ENCODE measurements at places on chromosomes 1 and 21.

- no peak for DNase-seq
Measured at GRCh38 chr1:28078680-28079626, 9.5 kb downstream of the EYA3 start.

- DNase-seq: no peak
Measured at GRCh38 chr1:244296003-244296402, 155.7 kb downstream of the ADSS2 start.

DNA sequence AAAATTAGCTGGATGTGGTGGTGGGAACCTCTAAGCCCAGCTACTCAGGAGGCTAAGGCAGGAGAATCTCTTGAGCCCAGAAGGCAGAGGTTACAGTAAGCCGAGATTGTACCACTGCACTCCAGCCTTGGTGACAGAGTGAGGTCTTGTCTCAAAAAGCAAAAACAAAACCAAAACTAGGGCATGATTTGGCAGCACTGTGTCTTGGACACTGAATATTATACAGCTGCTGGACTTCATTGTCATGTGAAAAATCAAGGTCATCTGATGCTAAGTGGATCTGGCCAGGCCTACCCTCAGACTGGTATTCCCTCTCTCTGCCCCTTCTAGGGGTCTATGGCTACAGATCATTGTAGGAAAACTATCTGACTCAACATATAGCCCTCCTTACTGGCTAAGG lies 55.2 kb upstream of the MRPS6 start:
- DNase-seq: no peak

GRCh38 chr1:226479474-226479873 lies 69.1 kb upstream of the STUM start:
- DNase-seq: no peak

DNA sequence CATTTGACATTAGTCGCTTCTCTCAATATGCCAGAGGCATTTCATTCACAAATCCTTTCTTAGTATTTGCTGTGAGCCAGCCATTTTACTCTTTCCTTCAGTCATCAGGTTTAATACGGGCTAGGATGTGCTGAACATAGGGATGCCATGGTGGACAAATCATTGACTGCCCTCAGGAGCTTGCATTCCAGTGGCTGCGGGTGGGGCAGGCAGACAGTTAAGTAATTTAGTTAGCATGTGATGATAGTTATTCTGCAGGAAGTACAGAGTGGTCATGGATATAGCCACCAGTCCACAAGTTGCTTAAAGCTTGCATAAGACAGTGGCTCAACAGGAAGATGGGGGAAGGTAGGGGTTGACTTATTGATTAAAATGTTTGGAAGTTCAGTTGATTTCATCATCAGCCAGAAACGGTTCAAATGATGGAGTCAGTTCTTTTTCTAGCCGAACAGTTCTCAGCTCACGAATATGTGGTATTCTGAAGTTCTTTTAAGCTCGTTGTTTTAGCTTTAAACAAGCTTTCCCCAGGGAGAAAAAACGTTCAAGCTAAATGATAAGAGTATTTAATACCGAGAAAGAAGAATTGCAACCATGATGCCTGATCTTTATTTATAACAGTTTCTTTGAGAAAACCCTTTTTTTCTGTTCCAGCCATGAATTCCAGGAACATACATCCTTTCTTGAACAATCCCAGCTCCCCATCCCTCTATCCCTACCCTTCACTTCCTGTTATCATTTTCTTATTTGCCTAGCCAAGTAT lies 1.4 kb downstream of the SLC22A15 start:
- DNase-seq: no peak

DNA sequence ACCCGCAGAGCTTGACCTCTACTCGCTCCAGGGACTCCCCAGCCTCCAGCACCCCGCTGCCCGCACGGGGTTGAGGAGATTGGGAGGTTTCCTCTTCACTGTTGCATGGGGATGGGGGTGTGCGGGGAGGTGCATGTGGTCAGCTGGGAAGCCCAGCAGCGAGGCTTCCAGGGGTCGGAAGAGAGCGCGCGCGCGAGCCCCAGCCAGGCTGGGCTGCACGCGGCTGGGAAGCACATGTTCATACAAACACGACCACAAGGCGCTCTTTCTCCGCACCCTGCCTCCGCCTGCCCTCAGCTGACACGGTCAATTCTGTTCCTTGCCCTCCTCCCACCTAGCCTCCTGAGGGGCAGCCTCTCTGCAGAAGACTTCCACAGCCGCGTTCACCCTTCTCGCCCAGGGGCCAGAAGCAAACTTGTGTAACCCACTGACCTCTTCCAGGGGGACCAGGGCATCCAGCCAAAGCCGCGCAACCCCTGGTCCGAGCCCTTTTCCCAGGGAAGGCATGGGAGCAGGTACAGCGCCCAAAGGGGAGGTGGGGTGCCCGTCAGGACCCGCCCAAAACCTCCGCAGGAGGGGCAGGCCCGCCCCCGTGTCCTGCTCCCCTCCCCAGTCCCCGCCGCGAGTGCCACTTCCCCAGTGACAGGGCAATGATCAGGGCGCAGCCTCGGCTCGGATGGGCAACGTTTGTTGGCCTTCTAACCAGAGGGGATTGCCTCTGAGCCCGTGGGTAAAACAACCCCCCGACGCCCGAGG lies 1.3 kb downstream of the COL24A1 start:
- DNase-seq: no peak

DNA sequence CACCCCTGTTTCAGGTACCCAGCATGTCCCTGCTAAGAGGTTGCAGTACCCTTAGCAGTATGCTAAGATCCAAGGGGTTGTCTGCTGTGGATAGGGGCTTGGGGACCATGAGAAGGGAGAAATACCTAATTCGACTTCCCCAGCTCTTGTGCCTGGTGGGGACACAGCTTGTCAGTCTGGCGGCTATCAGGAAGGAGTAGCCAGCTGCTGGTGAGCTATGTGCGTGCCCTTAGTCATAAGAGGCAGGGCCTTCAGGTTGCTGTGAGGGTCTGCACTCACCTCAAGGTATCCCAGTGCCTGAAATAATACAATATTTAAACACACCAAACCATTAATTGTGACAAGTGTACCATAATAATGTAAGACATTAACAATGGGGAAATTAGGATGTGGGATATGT lies 205.1 kb upstream of the SGIP1 start:
- DNase-seq: no peak

DNA sequence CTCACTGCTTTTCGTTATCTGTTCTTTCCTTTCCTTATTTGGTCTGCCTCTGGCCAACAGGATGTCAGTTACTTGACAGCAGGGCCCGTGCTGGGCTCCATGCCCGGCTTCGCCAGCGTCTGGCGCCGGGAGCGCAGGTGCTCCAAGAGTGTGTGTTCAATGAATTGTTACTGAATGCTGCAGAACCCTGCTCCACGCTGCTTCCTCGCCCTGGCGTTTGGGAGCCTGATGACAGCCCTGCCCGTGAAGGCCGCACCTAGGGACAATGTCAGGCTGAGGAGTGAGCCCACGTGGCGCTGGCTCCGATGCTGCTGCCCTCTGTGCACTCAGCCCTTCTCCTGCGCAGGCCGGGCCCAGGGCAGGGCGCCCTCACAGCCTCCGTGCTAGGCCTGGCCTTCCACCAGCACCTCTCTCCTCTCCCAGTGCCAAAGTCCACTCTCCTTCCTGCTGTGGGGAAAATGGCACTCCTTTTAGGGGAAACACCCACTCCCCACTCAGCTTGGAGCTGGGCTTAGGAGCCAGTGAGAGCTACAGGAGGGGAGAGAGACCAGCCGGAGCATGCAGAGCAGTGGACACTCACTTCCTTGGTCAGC lies 51.4 kb downstream of the ACBD3 start:
- no peak for DNase-seq

- DNase-seq: no peak
Measured at GRCh38 chr1:11338284-11338924, 65.4 kb downstream of the UBIAD1 start.

GRCh38 chr1:246805135-246805716 lies 81.0 kb downstream of the SCCPDH start:
- DNase-seq: no peak

DNA sequence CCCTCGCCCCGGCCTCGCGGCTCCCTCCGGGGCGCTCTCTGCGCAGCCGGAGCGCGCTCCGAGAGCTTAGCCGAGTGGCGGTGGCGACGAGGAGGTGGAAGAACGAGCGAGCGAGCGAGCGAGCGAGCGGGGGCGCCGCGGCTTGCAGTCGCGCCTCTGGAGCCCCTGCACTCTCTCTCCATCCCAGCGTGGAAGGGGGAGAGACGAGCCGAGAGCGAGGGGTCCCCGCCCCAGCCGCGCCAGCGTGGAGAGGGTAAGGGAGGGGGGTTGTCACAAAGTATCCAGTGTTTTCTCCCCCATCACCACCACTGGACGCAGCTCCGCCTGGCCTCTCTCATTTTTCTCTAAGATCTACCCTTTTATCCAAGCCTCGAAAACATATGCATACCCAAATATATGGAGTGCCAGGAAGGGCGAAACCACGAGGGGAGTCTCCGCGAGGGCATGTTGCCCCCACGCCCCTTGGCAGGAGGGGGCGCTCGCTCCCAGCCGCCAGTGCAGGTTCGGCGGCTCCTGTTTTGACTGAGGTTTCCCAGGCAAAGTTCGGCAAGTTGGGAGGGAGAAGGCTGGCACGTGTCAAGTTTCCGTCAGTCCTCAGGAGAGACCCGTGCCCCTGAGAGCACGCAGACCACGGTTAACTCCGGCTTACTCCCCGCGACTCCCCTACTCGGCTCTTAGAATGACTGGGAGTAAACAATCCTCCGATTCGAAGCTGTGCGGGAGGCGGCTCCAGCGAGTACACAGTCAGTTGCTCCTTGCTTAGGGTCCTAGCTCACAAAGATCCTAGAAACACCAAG lies 569 bp upstream of the DAB1 start:
- no peak for DNase-seq

DNA sequence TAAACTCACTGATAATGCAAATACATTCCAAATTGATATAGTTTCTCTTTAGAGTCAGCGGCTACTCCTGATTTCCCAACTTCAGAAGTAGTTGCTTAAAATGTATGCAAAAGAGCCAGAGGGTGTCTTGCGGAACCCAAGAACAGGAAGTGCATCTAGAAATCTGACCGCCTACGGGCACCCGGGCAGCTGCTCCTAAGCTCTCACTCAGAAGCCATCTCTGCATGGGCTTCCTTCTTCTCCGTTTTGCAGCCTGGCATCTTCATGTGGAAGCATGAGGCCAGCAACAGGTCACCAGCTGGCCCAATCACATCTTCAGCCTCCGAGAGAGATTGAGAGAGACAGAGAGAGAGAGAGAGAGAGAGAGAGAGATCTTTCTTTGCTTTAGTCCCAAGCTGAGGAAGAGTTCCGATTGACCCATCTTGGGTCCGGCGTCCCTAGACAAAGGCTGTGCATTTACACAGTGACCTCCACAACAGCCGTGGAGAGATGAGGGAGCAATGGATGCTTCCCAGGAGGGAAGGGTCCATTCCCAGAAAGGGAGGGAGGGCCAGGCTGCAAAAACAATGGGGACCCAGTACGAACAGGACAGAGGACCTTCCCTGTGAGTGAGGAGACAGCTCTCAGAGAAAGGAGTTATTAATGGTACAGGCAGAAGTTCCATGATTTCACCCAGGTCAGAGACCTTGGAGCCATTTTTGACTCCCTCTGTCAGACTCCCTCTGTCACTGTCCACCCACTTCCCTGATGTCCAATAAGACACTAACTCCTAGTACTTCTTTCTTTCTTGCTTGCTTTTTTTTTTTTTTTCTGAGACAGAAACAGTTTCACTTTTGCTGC lies 28.2 kb upstream of the SLC30A1 start:
- DNase-seq: no peak

DNA sequence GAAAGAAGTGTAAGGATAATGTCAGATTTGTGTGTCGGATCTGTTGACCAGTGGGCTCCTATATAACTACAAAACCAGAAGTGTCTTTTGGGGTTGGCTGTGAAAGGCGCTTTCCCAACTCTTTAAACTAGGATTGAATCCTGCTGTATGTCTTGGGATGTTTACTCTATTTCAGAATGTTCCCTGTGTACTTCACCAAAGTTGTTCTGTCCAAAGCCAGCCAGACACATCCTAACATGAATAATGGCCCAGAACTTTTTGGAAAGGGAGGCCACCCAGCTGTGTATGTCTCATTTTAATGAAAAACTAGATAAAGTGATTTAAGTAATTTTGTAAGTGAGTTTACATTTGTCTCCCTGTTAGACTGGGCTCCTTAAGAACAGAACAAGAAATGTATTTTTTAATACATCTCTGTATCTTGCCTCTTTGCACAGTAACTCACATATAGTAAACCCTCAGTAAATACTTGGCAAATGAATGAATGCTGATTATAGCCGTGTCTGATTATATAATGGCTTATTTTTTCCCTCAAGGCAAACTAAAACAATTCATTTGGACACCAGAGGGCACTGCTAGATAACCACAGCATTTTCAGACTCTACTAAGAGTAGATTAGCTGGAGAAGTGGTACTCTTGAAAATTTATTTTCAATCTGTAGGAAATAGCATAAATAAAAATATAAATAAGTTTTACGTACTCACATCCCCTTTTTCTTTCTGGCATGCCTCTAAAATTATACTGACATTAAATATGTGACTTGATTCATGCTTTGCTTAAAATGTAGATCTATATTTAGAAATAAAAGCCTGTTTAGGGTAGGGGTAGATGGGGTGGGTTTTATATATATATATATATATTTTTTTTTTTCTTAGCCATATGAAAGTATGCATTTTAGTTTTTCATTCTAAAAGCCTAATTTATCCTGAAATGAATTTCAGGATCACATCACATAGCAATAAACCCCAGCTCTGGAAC lies 23.8 kb downstream of the TSEN15 start:
- no peak for DNase-seq

DNA sequence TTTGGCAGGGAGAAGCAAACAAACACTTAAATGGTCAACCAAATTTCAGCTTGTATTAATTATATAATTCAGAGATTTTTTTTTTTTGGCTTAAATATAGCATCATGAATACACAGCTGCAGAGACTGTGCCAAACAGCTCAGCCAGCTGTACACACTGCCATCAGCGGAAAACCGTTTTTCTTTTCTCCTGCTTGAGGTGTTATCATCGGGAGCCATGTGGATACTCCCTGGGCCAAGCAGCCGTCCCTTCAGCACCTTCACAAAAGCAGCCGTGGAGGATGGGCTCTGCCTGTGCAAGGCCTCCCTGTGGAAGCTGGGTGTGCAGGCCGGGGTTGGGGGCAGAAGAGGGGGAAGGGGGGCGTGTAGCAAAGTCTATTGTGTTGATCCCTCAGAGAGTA lies 85.0 kb downstream of the NUF2 start:
- no peak for DNase-seq

- no peak for DNase-seq
Measured at GRCh38 chr1:68329096-68329835, 96.9 kb upstream of the WLS start.

GRCh38 chr1:60877376-60877775 lies 205.0 kb upstream of the NFIA start:
- DNase-seq: no peak

DNA sequence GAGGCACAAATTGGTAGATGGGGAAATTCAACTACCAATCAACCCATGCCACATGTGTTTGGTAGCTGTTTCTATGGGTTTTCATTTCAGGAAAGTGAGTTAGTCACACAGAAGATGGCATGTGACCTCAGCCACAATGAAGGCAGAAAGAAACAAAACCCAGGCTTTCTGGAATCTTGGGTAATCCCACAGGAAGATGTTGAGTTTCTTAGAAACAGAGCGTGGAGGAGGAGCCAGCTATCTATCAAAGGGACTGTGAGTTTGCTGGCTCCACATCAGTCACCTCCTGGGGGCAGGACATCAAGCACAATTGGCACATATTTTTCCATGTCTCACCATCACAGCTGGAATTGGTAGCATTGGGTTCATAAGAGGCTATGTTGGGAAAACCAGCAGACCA lies 188.9 kb upstream of the PLXNA2 start:
- no peak for DNase-seq

- DNase-seq: no peak
Measured at GRCh38 chr1:89913353-89914095, 81.4 kb upstream of the ZNF326 start.

- no peak for DNase-seq
Measured at GRCh38 chr21:46500224-46500861, 41.7 kb downstream of the DIP2A start.

GRCh38 chr1:89884718-89885596 lies 64.1 kb downstream of the LRRC8D start:
- no peak for DNase-seq

All from T-helper 2 cell (primary cell).